Suppressor macrophage treated with lipopolysaccharide for 1 hour (primary cell): ENCODE measurements at places on chromosomes 1 and 21.

- DNase-seq = no peak
Observed at GRCh38 chr21:17270229-17270628, 242.6 kb upstream of the CXADR start.

GRCh38 chr1:235984041-235984825 lies 80.7 kb downstream of the NID1 start:
- peak; percentile 89 for DNase-seq

DNA sequence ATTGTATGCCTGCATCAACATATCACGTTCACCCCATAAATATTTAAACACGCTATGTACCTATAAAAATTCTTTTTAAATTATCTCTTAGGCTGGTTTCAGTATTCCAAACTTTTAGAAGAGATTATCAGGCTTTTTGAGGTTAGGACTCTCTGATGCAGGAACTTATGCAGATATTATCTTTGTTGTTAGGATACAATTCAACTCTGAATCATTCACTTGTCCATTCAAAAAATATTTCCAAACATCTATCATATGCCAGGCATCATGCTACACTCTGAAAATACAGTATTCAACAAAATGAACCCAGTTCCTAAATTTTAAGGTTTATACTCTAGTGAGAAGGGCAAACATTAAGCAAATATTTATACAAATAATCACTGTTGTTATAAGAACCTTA lies 40.5 kb downstream of the ASH1L start:
- no peak for DNase-seq

- peak; percentile 41 for DNase-seq
Observed at GRCh38 chr1:40774266-40774998, 9.2 kb upstream of the KCNQ4 start.

- no peak for DNase-seq
Observed at GRCh38 chr1:12712076-12712475, 3.8 kb upstream of the AADACL3 start.

GRCh38 chr1:187509091-187509490 lies 680.3 kb downstream of the PLA2G4A start:
- no peak for DNase-seq

DNA sequence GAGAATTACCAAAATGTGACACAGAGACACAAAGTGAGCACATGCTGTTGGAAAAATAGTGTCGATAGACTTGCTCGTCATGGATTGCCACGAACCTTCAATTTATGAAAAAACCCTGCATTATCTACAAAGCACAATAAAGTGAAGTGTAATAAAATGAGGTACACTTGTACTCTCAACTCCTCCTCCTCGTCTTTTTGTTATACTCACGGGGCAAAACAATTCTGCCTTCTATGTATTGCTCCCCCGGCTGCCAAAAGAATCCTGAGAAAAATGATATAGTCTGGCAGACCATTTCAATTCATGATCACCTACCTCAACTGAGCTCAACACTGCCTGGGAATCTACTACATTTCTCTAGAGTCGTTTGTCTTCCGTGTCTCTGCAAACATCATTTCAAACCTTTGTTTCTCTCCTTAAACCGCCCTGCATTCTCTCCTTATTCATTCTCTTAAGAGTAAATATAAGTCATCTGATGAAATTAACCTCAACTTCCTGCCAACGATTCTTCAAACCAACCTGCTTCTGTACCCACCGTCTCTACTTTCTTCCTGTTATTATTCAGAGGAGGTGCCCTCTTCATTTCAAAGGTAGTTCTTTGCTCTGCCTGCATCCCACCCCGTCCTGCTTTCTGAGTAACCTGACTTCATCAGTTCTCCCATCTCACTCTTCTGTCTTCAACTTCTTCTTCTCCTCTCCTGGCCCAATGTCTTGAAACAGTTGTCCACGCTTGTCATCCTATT lies 12.9 kb upstream of the IL19 start:
- DNase-seq = no peak

- DNase-seq = no peak
Observed at GRCh38 chr1:8722366-8722765, 95.1 kb downstream of the RERE start.

DNA sequence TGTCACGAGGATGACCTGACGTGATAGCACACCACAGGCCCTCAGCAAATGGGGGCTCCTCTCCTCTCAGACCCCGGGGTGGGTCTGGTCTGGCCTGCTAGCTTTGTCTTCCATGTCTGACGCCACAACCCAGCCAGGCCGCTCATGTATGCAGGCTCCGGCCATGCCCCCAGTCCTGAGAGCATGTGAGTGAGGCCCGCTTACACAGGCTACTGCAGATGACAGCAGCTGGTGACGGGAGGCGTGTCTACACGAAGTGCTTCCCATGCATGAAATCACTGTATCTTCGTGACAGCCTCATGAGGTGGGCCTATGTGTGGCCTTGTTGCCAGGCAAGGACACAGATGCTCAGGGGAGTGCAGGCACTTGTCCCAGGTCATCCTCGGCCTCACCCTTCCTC lies 16.4 kb downstream of the WNT4 start:
- DNase-seq = no peak

DNA sequence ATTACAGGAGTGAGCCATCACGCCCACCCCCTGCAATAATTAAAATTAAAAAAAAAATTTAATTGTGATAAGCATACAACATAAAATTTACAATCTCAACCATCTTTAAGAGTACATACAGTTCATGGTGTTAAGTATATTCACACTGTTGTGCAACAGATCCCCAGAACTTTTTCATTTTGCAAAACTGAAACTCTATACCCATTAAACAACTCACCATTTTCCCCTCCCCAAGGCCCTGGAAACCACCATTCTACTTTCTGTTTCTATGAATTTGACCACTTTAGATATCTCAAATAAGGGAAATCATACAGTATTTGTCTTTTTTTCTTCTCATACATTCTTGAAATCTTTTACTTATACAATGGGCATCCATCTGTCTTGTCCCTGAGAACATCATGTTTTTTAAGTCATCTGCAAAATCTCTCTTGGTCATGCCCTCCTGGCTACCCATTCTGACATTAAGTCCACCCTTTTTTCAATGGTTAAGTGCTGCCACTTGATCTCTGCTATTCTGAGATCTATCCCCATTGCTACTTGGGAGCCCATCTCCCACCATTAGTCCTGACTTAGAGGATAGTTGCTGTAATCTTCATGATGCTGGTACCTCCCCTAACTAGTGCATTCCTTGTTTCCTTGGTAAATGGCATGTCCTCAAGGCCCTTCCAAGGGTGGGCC lies 39.4 kb upstream of the ZFYVE9 start:
- peak; percentile 29 for DNase-seq

DNA sequence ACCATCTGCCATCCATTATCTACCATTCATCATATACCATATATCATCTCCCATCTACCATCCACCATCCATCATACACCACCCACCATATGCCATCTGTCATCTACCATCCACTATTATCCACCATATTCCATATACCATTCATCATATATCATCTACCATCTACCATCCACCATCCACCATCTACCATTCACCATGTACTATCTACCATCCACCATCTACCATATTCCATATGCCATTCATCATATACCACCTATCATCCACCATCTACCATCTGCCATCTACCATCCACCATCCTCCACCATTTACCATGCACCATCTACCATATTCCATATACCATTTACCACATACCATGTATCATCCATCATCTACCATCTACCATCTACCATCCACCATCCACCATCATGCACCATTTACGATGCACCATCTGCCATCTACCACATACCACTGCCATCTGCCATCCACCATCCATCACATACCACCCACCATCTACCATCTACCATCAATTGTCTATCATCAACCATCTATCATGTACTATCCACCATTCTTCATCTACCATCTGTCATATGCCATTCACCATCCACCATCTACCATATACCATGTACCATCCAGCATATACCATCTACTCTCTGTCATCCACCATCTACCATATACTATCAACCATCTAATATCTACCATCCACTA lies 50.6 kb upstream of the RAB4A start:
- no peak for DNase-seq

- no peak for DNase-seq
Observed at GRCh38 chr1:243433737-243434370, 178.0 kb downstream of the SDCCAG8 start.

GRCh38 chr1:27341525-27342252 lies at the start of gene SYTL1:
TSS of gene SYTL1 (plus strand) at chr1:27342022. CDS start at chr1:27345335, 3,313 bp downstream.
- peak; percentile 82 for DNase-seq

- no peak for DNase-seq
Observed at GRCh38 chr1:212966616-212967015, 16.3 kb downstream of the VASH2 start.

GRCh38 chr21:37909936-37910335 lies 6.3 kb downstream of the KCNJ6 start:
- DNase-seq = no peak

DNA sequence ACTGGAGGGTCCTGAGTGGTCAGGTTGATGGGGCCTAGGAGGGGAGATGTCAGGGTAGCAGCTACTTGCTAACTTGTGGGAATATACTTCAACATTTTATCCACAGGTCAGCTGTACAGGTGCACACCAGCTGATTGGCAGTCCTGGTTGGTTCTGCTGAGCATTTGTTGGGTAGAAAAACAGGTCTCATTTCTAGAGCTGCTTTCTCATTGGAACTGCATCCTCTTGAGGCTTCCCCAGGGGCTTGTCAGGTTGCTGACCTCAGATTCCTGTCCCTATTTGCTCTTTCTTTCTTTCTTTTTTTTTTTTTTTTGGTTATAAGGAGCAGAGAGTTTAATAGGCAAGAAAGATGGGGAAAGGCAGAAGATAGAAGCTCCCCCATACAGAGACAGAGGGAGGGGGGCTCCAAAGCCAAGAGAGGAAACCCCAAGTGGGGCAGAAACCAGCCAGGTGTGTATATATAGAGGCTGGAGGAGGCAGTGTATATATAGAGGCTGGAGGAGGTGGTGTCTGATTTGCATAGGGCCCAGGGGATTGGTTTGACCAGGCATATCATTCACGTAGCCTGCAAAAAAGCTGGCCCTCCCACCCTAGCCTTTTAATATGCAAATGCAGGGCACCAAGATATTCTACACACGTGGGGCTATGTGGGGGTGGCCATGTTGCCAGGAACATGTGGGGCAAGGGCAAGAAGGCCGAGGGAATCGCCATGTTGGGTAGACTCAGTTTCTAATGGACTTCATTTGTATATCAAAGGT lies 57.3 kb upstream of the STUM start:
- no peak for DNase-seq

DNA sequence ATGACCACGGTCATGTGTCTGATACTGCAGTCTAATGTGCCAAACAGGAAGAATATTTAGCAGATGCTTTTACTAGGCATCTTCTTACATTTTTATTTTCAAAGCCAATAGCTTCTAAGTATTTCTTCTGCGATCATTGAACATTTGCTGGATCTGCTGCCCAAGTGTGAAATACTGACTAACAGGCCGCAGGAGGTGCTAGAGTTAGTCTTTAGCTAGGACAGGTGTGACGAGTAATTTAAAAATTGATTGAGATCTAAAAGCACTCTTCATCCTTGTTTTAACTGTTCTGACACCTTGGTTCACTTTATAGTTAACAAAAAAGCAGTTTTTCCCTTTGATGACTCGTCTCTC lies 748 bp upstream of the FAM78B start:
- DNase-seq = no peak

DNA sequence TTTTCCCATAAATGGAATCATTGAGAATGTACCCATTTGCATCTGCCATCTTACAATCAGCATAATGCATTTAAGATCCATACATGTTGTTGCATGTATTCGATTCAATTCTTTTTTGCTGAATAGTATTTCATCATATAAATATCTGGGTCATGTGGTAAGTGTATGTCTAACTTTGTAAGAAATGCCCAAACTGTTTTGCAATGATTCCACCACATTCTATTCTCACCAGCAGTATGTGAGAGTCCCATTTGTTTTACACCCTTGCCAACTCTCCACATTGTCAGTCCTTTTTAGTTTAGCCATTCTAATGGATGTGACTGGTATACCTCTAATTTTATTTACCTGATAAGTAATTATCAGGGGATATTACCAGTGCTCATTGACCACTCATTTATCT lies 115.8 kb upstream of the PBX1 start:
- DNase-seq = no peak

DNA sequence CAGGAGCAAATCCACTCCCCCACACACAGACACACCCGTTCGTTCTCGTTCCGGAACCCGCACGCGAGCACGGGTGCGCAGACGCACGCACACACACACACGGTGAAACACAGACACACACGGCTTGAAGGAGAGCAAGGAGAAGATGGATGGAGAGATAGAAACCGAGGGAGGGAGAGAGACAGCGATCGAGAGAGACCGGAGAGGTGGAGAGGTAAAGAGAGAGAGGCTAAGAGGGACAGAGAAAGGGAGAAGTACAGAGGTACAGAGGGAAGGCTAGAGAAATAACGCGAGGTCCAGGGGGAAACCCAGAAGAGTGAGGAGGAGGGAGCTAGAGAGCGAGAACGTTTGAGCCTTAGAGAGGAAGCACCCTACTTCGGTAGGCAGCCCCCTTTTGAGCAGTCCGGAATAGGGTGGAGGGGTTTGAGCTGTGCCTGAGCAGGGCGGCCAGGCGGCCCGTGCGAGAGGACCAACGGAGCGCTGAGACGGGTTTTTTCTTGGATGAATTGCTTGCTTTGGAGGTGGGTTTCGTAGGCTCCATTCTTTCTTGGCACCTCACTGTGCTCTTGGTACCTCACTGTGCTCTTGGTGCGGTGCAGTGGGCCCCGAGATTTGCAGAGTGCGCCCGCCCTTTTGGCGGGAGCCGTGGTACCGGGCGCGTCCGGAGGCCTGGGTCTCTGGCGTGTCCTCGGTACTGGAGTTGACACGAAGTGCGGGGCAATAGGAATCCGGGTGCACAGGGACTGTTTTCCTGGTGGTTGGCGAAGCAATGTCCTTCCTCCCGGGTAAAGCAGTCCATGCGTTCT lies 88.4 kb upstream of the RHOU start:
- DNase-seq = peak; percentile 51

- no peak for DNase-seq
Observed at GRCh38 chr1:180911640-180912191, 981 bp upstream of the KIAA1614 start.
